ENCODE measurements at places on chromosomes 3 and 15.

- peak; percentile 100 for DNase-seq
Measured at GRCh38 chr3:139302084-139302800, 41.6 kb upstream of the MRPS22 start.

- no peak for DNase-seq
Measured at GRCh38 chr3:21100656-21101359, 650.2 kb downstream of the ZNF385D start.

DNA sequence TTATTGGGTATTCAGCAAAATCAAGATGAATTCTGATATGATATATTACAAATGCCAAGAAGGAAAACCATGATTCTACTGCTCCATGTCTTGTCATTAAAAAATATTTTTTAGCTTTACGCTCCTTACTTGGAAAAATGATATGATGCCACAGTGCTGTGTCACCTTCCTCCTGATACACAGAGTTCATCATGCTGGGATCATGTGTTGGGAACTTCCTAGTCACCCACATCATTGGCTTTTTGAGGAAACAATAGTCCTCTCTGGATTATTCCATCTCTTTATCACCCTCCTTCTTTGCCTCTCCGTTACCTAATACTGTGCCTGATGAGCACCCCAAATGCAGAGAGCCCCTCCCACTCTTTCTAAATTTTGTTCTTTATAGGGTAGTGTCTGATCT lies 94.3 kb upstream of the PFN2 start:
- DNase-seq = no peak

GRCh38 chr3:125069452-125069851 lies 13.7 kb upstream of the HEG1 start:
- DNase-seq = no peak

GRCh38 chr3:15630646-15631350 lies 29.3 kb downstream of the BTD start:
- peak; percentile 93 for DNase-seq

DNA sequence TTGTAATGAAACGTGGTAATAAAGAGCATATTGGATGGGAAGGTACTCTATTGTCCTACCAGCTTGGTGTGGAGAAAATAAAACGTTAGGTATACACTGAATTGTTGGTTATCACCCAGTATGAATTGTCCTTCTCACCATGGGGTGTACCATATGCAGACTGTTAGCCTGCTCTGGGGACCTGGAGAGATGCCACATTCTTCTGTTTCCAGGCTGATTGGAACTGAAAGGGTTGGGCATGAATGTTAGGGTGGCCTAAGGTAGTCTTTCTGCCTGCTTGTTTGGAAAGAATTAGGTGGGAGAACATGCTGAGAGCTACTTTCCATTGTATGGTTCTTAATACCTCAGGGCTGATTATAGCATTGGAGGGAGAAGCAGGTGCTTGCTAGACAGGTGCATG lies 340.6 kb downstream of the PTPRG start:
- DNase-seq = no peak

GRCh38 chr3:127262533-127262932 lies 25.3 kb downstream of the PRR20G start:
- no peak for DNase-seq

- DNase-seq = no peak
Measured at GRCh38 chr3:141335531-141336061, 32.7 kb upstream of the ZBTB38 start.

DNA sequence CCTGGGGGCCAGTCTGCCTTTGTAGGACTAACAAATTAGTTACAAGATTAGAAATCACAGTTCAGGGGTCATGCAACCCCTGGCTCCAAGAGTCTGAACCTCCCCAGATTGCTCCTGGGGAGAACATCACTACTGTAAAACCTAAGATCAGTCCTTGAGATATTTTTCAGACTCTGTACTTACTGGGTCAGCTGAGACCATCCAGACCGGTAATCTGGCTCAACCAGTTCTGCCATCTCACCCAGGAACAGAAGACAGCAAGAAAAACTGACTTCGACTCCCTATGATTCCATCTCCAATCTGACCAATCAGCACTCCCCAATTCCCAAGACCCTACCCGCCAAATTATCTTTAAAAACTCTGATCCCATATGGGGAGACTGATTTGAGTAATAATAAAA lies 47.5 kb downstream of the NMD3 start:
- no peak for DNase-seq

DNA sequence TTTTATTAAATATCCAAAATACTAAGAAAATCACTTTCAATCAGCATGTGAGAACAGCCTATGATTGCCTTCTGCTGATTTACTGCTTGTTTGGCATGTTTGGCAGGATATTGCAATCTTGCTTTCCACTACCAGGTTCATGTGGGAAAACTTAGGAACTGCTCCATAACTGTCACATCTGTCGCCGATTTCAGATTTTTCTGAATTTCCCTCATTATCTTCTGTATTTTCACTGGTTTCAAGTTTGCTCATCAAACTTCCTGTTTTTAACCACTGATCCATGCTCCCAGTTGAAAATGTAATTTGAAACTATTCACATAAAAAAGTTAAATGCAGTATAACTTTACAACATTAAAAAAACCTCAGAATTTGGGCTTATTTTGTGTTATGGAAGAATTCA lies 93.0 kb downstream of the NFKBIZ start:
- DNase-seq = peak; percentile 20

- no peak for DNase-seq
Measured at GRCh38 chr3:116247605-116248004, 197.7 kb downstream of the LSAMP start.

DNA sequence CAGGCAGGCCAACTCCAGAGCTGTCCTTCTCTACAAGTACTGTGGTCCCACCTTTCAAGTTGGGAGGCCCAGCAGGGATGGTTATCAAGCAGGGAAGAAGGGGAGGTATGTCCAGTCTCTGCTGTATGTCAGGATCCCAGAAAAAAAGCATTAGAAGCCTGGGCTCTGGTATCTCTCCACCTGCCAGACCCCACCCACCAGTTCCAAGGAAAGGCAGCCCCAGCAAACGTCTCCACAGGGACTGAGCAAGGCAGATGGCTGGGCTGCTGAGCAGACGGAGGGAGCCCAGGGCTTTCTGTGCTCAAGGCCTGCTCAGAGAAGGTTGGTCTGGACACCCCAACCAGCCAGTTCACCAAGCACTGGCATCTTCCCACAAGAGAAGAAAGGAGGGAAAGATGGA lies 287.8 kb downstream of the XXYLT1 start:
- DNase-seq = no peak

DNA sequence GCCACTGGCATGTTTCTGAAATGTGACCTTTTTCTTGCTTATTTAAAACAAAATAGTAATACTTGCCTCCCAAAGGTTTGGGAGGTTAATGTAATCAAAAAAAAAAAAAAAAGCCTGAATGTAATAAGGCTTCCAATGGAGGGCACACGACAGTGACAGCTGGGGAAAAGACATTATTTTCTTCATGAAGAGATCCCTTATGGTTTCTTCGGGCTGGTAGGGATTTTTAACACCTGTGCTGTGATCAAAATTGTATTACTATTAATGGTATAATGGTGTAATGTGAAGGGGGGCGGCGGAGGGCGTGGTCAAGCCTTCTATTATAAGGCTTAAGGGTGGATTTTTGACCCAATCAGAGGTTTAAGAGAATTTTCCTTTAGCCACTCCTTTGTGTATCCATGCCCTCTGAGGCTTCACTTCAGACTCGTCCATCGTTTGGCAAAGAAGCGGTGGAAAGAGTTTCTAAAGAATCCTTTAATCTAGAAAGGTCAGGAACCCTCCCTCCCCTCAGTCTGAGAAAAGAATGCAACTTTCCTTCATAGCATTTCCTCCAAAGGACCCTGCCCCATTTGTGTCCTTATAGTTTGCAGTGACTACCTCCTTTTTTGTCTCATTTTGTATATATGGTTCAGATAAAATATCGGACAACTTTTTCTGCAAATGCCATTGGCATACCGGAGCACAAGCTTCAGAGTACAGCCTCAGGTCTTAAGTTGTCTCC lies 89.5 kb upstream of the CHD2 start:
- peak; percentile 88 for DNase-seq

- no peak for DNase-seq
Measured at GRCh38 chr3:355622-356021, 159.1 kb downstream of the CHL1 start.

- no peak for DNase-seq
Measured at GRCh38 chr3:31562525-31562924, 29.8 kb downstream of the STT3B start.

- peak; percentile 48 for DNase-seq
Measured at GRCh38 chr3:130276203-130276803, 69.2 kb upstream of the COL6A5 start.

- no peak for DNase-seq
Measured at GRCh38 chr15:50876260-50876988, 32.1 kb upstream of the AP4E1 start.

GRCh38 chr3:47578119-47578632 lies 489 bp downstream of the CSPG5 start:
- DNase-seq = peak; percentile 27

- DNase-seq = no peak
Measured at GRCh38 chr3:171239757-171240503, 213.4 kb upstream of the SLC2A2 start.

GRCh38 chr15:80031841-80032240 lies 27.6 kb upstream of the ZFAND6 start:
- DNase-seq = peak; percentile 15

DNA sequence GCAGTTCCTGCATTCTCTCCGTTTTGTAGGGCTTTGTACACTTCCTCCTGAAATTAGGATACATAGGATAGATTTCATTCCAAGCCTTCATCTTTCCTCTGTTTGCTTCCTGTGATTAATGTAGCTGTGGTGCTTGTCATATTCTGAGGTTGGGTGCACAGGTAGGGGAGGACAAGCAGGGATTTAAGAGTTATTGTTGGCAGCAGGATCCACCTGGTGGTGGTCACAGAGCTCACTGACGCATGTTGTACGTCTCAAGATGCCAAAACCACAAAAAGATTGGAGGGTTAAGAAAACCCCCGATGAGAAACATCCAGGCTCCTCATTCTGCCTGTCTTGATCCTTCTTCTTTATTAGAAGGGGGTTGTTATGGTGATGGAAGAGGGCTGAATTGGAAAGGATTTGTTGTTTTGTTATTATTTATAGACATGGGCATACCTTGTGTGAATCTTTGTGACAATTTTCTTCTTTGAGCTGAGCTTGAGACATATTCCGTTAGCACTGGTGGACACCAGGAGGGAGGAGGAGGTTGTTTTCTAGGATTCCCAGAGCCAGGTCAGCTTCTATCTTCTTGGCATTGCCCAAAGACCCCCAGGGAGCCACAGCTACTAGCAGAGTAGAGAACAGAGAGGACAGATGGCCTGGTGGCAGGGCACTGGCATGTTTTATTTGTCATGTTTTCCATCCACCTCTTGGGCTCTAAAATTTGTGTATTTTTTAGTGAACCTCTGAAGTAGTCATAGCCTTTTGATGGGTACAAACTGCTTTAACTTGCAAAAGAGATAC lies 57.7 kb upstream of the LARS2 start:
- no peak for DNase-seq

DNA sequence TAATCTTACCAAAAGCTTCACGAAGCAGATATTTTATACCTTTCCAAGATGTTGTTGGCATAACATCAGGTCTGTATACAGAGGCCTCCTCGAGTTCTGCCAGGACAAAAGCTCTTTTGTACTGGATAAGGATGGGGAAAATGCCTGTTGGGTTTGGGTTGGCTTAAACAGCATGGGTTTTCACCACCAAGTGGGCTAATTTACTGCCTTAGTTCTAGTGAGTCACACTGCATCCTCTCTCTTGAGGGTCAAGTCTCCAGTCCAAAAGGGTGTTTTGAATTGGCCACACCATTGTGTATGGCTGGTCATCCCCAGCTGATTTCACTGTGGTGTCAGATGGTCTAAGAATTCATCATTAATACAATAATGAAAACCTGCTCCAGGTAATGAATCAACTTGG lies 26.1 kb upstream of the BHLHE40 start:
- DNase-seq = peak; percentile 52

GRCh38 chr15:78364233-78364632 lies 24.1 kb downstream of the CRABP1 start:
- peak; percentile 43 for DNase-seq

GRCh38 chr3:71468311-71469137 lies 115.0 kb downstream of the FOXP1 start:
- DNase-seq = no peak

DNA sequence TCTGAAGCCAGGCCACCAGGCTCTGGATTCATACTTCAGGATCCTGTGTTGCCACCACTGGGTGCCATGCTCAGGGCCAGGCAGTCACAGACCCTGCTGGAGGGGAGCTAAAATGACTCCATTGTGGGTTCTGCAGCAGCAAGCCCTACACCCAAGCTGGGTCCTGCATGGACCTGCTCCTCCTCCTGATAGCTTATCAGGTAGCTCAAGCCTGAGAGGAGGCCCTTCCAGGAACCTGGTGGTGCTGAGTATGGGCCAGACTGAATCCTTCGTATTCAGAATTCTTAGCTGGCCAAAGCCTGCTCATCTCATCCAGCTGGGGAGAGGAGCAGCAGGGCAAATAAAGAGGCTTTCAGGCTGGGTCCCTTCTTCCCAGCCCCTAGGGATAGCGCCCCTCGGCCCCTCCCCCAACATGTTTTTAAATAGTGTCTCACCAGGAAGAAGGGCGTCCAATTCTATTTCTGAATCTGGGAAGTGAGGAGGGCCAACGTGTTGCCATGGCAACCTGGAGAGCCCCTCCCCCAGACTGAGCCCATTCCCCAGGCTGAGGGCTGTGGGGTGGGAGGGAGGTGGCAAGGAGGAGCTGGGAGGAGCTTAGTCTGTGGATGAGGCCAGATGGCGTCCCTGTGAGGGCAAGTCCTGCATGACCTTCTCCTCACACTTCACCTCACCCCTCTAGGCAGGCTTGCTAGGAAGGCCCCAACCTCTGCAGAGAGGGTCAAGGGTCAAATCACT lies 11.0 kb upstream of the CAMKV start:
- no peak for DNase-seq

- peak; percentile 54 for DNase-seq
Measured at GRCh38 chr3:78907367-78907766, 860.4 kb downstream of the ROBO1 start.

DNA sequence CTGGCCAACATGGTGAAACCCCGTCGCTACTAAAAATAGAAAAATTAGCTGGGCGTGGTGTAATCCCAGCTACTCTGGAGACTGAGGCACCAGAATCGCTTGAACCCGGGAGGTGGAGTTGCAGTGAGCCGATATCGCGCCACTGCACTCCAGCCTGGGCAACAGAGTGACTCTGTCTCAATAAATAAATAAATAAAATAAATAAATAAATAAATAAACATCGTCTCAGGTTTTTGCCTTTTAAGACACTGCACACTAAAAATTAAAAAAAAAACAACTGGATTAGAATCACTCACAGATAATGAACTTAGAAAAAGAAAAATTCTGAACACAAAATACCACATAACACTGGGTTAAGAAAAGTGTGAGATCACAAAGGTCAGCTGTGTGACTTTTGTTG lies 2.4 kb downstream of the ZBTB11 start:
- DNase-seq = no peak

- DNase-seq = no peak
Measured at GRCh38 chr3:94303897-94304296, 241.0 kb downstream of the NSUN3 start.

DNA sequence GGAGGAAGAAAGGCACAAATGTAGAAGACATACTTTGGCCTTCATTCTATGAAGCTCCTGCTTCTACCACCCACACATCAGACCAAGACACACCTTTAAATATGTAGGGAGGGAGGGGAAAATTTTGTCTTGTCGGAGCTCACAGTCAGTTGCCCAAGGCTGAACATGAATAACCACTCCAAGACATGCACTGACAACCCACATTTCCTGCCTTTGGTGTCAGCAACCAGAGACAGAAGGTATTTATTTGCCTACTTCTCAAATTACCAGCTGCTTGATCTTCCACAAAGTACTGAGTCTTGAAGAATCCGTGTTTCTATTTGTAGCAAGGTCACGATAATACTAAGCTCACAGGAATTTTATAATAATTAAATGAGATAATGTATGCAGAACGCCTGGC lies 169.7 kb downstream of the KCNMB2 start:
- DNase-seq = peak; percentile 82
